ENCODE measurements at places on chromosomes 6 and 20. TPM values are rescaled to one million over a fixed set of nuclear protein-coding genes. Genes with fewer than 3 reads are reported as not detected.
A peak's percentile ranks its signal among the peaks of the same experiment; 100 is the strongest.

The EPB41L1 gene
- 0.54 TPM for total RNA-seq

DNA sequence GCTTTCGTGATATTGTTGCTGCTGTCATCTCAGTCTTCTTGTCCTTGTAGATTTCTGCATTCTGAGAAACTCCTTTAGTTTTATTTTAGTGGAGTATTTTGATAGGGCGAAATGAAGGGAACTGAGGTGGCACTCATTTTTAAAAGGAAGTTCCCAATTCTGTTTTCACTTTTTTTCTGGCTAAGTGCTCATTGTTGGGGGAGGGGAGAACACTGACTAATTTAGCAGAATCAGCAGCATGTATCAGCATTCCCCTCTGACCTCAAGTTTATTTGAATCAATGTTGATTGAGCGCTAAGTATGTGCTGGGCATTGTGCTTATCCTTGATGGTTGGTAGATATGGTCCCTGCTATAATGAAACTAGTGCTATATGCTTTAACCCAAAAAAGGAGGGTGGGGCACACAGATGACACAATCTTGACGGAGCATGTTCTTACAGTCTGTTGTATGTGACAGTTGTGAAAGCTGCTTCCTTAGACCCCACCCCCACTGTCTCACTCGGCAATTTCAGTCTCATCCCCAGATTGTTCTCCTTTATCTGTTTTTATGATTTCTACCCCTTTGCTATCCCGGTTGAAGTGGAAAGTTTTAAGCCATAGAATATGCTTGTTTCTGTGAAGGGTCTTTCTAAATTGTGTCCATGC, 262.4 kb downstream of the SOX4 start:
- DNase-seq: no peak

DNA sequence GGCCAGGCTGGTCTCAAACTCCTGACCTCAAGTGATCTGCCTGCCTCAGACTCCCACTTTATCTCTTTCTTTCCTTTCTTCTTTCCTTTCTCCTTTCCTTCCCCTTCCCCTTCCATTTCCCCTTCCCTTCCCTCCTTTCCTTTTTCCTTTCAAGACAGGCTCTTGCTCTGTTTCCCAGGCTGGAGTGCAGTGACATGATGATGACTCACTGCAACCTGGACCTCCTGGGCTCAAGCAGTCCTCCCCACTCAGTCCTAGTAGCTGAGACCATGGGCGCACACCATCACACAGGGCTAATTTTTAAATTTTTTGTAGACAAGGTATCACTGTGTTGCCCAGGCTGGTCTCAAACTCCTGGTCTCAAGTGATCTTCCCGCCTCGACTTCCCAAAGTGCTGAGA, 377.6 kb upstream of the ZFP64 start:
- DNase-seq: no peak

DNA sequence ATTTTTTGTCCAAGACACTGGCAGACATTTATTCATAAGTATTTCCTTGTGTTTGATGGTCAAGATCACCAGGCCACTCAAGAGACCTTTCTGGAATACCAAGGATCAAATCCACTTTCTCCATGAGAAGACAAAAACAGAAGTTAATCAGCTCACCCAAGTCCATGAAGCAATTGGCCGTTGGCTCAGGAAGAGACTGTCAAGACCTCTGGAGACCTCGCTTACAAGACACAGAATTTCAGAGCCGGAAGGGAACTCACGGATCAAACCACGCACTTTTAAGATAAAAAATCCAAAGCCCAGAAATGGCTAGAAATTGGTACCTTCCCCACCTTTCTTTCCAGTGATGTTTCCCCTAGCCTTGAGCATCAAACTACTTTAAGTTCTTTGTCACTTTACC, 3.3 kb downstream of the TRERF1 start:
- no peak for DNase-seq

DNA sequence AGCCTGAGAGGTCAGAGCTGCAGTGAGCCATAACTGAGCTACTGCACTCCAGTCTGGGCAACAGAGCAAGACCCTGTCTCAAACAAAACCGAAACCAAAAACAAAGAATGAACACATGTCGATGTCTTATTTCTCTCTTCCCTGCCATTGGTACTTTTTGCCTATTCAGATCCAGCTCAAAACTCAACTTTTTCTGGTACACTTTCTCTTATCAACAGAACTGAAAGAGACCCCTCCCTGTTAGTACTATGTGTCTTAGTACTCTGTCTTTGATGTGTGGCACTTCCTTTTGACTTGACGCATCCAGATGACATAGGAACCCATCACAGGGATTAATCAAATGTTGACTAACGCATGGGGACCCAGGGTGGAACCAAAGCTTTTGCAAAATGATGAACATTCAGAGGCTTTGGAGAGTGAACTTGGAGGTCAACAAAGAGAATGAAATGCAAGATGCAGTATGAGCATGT, 44.8 kb downstream of the AKAP12 start:
- DNase-seq: peak; percentile 26

GRCh38 chr6:161511447-161512095, 237.7 kb upstream of the AGPAT4 start:
- no peak for DNase-seq

- no peak for DNase-seq
Measured at GRCh38 chr6:132198896-132199295, 202.4 kb downstream of the MOXD1 start.

DNA sequence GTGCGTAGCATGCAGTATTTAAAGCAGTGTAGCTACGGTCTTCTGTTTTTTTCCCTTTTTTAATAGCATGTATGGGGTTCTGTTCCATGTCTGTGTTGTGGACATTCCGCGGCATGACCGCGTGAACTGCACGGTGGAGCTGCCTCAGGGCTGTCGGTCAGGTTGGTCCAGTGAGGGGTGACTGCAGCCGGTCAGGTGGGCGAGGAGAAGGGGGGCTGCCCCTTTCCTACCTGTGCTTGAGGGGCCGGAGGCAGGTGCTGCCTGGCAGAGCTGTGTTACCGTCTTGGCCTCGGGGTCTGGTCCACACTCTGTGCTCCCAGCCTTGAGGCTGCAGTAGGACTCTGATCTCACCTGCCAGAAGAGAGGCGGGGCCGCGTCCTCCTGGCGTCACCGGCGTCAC, 24.5 kb downstream of the UCKL1 start:
- DNase-seq: no peak

DNA sequence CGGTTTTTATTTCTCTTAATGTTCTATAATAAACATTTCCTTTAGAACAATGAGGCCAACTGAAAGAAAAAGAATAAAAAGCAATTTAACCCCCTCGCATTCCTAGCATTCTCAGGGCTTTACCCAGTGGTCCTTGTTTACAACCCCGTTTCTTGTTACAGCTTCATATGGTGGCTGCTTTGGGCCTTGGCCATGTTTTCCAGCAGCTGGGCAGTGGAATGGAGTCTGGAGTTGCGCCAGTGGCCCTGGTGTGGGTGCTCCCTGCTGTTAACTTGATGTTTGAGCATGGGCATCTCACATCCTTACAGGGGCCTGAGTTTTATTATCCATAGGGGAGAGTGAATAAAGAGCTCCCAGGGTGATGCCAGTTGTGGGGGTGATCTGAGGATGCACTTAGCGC, 18.8 kb downstream of the EFCAB8 start:
- no peak for DNase-seq

DNA sequence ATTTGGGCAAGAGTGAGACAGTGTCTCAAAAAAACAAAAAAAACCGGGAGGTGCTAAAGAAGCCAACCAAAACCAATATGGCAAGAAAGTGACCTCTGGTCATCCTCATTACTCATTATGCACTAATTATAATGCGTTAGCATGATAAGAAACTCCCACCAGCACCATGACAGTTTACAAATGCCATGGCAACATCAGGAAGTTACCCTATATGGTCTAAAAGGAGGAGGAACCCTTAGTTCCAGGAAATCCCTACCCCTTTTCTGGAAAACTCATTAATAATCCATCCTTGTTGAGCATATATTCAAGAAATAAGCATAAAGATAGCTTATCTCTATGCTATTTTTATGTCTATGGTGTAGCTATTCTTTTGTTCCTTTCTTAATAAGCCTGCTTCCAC, 31.7 kb downstream of the C6orf52 start:
- no peak for DNase-seq

DNA sequence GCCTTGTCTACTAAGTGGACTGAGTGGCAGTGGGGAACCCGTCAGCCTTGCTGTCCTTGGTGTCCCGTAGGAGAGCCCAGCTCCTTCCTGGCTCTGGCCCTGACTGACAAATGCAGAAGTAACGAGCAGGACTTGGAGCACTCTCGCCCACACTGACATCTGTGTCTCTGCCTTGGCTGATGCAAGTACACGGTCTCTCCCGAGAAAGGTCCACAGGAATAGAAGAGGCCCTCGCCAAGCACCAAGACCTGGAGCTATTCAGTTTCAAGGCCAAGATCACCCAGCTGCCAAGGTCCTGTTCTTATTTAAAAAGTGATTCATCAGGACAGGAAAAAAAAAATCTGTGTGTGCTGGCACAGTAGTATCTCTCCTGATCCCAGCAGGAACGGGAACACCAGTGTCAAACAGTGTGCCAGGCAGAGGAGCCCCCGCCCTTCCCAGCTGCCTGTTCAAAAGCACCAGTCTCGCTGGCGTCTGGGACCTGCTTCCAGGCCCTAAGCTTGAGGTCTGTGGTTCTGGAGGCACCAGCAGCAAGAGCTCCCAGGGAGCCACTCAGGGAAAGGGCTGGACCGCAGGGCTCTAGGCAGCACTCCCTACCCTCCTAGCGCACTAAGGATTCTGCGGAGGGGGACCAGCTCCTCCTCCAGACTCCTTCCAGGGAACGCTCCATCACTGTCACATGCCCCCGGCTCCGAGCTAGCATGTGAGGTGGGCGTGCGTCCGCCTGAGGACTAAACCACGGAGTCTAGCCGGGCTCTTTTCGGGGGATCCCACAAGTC, 376.9 kb downstream of the RNGTT start:
- DNase-seq: no peak

DNA sequence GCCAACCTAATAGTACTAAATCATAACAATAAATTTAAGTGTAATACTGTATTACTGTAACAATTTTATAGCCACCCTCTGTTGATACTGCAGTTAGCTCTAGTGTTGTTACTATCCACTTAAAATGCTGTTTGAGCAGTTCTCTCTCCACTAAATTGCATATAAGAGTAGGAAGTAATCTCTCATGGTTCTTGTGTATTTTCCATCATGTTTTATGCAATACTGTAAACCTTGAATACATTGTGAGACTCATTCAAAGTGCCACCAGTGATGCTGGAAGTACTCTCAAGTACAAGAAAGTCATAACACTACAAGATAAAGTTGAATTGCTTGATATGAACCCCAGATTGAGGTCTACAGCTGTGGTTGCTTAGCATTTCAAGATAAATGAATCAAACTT, 65.5 kb downstream of the WASF1 start:
- DNase-seq: no peak

DNA sequence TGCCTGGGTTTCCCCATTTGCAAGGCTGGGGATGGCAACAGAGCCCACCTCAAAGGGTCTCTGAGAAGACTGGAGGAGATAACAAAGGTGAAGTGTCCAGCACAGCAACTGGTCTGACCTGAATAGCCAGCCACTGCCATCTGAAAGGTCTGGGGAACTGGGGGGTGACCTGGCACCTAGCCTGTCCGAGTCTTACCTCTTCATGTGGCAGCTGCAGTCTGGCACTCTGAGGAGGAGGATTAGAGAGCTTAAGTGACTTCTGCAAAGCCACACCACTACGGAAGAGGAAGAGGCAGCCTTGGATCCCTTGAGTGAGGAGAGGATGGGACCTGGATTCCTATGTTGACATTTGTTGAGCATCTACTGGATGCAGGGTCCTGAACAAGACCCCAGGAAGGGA, 22.2 kb downstream of the C20orf203 start:
- no peak for DNase-seq

DNA sequence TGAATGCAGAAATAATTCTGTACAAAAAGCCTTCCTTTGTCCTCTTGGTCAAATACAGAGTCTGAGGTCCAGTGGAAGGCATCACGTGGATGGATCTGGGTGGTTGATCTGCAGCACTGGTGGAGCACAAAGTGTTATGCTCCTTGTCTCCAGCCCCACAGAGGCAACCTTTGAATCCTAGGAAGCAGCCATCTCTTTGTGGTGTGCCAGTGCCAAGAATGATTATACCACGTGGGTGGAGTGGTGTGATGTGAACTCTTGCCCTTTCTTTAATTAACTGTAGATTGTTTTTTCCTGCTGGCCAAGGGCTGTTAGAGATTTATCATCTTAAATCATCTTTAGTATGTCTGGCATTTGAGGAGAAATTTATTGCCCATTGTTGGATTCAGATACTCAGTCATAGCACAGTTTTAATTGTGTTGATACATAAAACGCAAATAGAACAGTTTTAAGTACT, 31.1 kb downstream of the NCOA7 start:
- no peak for DNase-seq

DNA sequence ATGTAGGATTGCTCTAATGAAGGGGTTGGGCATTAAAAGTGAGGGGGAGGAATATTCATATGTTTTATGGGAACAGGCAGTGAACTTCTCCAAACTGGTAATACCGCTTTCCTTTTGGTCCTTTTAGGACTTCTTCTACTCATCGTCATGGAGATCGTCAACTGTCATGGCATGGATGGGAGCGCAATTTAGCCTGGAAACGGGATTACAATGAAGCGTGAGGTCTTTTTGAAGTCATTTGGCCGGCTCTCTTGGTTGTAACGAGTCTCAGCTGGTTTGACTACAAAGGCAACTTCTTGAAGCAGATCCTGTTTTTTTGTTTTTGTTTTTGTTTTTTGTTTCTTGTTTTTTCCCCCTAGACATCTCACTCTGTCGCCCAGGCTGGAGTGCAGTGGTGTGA, 1.4 kb upstream of the HLA-E start:
- DNase-seq: no peak

The SAPCD1 gene
- 2.3 TPM for total RNA-seq

The LPA gene
- total RNA-seq: not detected

DNA sequence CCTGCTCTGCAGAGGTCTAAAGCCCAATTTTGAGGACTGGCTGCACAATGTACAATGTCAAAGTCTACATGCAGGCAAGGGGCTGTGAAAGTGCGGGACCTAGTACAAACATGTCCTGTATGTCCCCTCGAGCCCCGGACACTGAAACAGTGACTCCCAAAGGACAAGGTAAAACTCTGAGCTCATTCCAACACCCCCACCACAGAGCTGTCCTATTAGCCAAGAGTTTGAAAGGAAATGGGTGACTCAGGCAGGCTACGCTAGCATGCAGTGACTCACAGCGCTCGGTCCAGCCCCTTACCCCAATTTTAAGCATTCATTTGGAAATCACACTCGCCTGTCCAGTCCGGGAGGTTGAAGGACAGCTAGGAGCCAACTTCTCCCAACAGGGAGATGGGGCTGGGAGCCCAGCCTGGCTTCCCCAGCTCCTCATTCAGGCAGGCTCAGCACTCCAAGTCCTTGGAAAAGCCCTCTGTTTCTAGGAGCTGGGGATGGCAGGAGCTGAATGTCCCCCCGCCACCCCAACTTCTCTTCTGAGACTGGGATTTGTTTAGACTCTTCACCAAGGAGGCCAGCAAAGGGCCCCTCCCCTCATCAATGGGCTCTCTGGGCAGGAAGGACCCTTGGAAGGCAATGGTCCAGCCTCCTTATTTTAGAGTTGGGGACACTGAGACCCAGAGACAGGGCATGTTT, 3.9 kb downstream of the SDC4 start:
- DNase-seq: no peak

GRCh38 chr6:36754582-36755434, 57.2 kb downstream of the RAB44 start:
- DNase-seq: no peak

The UST gene
- total RNA-seq: 1.7 TPM

Measured in CD4-positive, CD25-positive, alpha-beta regulatory T cell (primary cell).